CD4-positive, alpha-beta T cell treated with Interleukin-12 subunit alpha and Interleukin-12 subunit beta, for 1 hour (primary cell): ENCODE measurements at places on chromosomes 3 and 15.

- DNase-seq = peak; percentile 73
These were observed 1.4 kb downstream of the HTD2 start for GRCh38 chr3:58307639-58308215.

GRCh38 chr15:73969151-73969759 is 22.8 kb downstream of the STOML1 start:
- DNase-seq = no peak

- DNase-seq = no peak
These were observed 14.9 kb downstream of the PLEKHO2 start for GRCh38 chr15:64856429-64857145.

DNA sequence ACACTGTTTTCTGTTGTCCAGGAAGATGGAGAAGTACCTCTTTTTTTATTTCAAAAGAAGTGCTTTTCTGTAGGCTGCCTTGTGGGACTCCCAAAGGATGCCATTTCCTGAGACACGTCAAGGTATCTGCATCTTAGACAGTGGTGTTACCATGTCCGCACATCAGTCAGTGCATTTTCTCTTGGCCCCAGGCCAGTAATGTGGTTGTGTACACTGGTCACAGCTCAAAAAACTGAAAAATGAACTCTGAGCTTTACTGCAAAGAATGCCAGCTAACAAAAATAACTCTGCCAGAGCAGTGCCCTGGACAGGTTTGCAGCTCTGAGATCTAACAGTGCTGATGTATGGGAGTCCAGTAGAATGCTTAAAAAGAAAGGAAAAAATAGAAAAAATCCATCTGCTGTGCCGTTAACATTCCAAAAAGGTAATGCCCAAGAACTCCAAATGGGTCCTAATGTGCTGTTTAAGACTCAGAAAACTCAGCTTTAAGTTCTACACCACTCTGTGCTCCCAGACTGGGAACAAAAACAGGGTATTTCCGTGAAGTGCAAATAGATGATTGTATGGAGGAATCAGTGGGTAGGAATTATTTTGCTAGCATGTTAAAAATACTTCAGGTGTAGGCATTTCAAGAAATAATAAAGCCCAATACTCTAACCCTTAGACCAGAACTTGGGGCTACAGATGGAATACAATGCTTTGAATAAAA is 315.9 kb downstream of the FEZF2 start:
- DNase-seq = no peak

DNA sequence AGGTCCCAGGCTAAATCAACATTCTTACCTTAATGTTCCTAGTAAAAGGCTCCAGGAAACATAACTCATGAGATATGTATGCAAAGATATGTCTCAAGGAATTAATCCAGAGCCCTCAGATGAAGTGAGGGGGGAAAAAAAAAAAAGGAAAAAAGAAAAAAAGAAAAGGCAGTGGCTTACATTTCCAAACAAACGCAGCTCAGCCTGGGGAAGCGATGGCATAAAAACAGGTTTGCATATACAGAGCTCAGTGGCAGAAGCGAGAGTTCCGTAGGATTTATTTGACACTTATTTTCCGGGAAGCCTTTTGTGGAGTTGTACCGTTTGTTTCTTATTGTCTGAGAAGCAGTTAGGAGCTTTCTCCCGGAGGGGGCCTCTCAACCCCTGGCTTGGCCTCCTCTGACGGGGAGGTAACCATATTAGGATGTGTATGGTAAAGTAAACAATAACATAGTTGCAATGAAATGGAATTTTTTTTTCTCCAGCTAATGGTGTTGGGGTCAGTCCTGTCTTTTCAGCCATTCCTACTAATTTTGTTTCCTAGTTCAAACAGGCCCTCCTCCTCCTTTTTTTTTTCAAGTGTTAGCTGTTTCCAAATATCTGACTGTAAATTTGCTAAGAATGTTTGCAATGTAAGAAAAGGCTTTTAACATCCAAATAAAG is 338.6 kb downstream of the FOXP1 start:
- no peak for DNase-seq

- DNase-seq = no peak
These were observed 49.5 kb downstream of the TLE3 start for GRCh38 chr15:70048198-70048565.

DNA sequence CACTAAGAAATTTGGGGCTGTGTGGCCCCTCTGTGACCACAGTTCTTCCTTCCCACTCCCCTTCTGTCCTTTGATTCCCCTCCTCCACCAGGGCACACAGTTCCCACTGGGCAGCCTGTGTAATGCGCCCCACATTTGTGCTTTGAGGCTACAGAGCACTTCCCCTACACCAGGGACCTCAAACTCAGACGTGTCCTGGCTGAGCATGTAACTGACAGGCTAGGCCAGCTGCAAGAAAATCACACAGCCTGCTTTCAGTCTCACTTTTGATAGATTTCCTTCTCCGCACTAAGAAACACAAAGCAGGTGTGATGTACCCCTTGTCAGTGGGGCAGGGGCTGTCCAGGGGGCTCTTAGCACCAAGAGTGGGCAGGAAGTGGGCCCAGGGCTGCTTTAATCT is 29.6 kb downstream of the PRKCD start:
- no peak for DNase-seq

- no peak for DNase-seq
These were observed 70.0 kb downstream of the DHX30 start for GRCh38 chr3:47872916-47873315.

- DNase-seq = no peak
These were observed 228.6 kb upstream of the CMC1 start for GRCh38 chr3:28012830-28013229.

DNA sequence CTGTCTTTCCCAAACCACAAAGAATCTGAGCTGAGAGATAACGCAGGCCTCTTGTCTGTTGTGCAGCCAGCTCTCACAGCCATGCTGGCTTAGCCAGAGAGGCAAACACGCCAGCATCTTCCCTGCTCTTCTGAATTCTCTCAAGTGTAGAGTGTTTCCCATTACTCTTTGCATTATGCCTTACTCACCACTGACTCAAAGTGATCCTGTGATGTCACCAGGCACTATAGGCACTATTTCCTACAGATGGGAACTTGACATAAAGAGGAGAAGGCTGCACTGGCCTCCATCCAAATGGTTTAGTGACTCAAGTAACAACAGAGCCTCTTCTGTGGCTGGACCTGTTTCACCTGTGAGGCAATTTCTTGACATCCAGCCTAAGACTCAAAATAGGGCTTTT is 44.4 kb downstream of the PDZRN3 start:
- DNase-seq = no peak

GRCh38 chr3:137761099-137761562 is 3.0 kb upstream of the SOX14 start:
- no peak for DNase-seq

GRCh38 chr15:30978328-30978727 is 13.1 kb downstream of the MTMR10 start:
- no peak for DNase-seq

DNA sequence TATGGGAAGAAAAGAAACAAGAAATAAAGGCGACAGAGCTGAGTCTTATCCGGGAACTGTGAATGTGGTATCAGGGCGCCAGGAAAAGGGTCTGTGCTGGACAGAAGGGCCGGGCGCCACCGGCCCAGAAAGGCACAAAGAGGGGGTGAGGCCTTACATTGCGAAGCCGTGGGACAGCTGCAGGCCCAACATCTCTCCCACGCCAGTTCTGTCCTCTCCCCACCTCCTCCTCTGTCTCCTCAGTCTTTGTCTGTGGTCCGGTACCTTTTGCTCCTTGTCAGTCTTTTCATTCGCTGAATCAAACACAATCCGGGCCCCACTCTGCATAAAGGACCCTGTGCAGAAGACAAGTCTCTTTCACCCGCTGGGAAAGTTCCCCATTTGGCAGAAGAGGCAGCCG is 81.8 kb downstream of the LRIG1 start:
- DNase-seq = no peak

DNA sequence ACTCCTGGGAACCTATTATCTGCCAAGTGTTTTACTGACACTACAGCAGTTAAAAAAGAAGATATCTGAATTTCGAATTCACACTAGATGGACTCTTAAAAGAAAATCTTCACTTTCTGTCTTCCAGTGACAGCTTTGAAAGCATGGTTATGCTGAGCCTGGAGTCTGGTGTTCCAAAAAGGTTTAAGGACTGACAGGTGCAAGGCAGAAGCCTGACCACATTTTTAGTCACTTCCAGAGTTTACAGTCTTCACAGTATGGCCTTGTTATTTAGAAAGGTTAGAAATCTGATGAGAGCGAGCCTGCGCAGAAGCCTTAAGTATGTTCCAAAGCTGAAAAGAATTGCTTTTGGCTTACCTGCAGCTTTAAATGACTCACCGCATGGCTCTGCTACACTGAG is 59.9 kb downstream of the ETV5 start:
- DNase-seq = no peak

- DNase-seq = no peak
These were observed 128.3 kb downstream of the ATP10A start for GRCh38 chr15:25734680-25735355.

GRCh38 chr15:31327669-31328427 is 1.2 kb downstream of the KLF13 start:
- DNase-seq = peak; percentile 87

GRCh38 chr3:159824333-159824732 is 164.3 kb upstream of the IL12A start:
- DNase-seq = no peak

- DNase-seq = no peak
These were observed 47.5 kb upstream of the EIF3J start for GRCh38 chr15:44489464-44489863.

DNA sequence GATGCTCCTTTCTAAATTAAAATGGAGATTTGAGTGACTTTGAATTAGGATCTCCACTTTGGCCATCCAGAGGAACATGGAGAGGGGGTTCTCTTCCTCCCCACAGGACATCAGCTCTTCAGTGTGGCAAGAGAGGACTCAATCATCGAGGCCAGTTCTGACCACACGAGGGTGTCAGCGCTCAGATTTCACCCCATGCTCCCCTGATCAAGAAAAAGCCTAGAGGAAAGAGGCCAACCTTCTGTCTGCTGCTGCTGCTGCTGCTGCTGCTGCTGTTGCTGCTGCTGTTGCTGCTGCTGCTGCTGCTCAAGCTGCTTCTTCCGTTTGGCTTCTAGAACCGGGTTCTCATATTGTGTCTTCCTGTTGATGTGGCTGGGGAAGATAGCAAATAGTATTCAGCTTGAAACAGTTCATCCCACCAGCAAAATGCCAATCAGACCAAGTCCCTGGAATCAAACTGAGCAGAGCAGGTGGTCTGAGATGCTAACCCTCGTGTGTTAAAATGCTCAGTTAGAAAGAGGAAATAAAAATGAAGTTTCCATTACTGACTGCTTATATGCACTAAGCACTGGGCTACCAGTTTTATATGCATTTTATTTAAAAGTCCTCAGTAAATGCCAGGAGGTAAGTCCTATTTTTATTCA is 599.0 kb downstream of the MAGI1 start:
- no peak for DNase-seq
